ENCODE measurements at places on chromosomes 5 and 9.

DNA sequence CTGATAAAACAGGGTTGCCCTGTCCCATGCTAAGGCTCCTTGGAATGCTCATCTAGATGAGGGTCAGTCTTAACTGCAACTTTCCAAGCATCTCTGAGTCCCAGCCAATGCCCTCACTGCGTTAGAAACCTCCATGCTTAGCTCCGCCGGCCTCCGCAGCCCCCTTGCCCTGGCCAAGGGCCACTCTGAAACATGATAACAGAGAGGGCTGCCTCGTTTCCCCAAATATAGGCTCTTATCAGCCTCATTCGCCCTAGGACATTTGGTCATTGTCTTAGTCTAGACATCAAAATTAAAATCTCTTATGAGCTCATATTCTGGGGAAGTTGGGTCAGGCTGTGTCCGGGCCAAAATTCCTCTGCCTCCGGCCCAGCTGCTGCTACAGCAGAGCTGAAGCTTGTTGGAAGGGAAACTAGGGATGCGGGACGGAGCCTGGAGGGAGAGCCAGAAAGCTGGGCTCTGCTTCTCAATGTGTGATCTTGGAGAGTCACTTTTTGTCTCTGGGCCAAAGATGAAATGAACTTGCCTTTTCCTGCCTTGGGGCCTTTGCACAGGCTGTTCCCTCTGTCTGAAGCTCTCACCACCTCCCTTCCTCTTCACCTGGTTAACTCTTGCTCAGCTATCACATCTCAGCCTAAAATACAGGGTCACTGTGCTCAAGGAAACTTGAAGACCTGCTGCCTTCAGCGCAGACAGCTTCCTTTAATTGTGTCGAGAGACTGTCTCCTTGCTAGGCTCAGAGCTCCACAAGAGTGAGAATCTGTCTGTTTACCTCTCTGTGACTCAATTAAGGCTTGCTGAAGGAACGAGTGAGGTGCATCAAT lies 191.3 kb downstream of the RGS3 start:
- no peak for DNase-seq

DNA sequence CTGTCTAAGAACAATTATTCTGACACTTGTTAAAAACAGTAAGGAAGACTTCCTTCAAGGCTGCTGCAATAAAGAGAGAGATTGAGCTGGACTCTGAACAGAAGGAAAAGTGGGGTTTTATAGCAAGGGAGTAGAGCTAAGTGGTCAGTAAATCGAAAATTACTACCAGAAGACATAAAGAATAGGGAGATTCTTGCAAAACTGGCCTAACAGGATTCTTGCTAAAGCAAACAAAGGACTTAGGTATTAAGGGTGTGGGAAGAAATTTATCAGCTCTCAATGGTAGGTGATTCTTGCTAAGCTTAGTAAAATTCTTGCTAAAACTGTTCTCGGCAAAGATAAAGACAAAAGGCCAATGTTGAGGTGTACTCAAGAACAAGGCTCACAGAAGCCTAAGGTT lies 300.5 kb downstream of the SLCO4C1 start:
- no peak for DNase-seq

- no peak for DNase-seq
Observed at GRCh38 chr5:150505041-150505511, 2.9 kb upstream of the NDST1 start.

DNA sequence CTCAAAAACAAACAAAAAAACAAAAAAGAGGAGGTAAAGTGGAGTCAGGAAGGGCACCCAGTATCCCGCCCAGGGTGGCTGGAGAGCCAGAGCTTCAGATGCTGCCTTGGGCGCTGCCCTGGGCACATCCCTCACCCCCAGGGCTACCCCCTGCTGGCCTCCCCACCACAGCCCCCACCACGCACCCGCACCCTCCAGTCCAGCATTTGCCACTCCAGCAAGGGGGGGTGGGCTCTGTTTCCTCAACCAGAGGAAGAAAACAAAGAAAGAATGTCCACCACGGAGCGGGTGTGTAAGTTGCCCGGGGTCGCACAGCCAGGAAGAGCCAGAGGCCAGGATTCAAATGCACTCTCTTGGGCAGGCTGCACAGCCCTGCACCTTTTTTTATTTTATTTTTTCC lies 86.1 kb downstream of the NTNG2 start:
- no peak for DNase-seq

DNA sequence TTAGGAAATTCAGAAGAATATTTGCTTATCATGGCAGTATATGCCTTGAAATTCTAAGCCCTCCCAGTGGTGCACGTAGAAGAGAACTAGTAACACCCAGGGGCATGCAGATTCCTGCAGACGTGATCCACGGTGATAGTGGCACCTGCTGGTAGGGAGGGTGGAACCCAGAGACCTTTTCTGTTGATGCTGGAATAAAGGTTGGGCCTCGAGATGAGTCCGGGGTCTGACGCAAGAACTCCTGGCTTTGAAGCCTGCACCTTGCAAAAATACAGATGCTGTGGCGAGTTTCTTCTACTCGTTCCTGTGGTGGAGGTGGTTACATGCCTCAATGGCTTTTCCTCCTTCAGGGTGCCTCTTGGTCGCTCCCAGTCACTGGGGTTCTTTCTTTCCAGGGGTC lies 39.5 kb upstream of the PHF2 start:
- no peak for DNase-seq

DNA sequence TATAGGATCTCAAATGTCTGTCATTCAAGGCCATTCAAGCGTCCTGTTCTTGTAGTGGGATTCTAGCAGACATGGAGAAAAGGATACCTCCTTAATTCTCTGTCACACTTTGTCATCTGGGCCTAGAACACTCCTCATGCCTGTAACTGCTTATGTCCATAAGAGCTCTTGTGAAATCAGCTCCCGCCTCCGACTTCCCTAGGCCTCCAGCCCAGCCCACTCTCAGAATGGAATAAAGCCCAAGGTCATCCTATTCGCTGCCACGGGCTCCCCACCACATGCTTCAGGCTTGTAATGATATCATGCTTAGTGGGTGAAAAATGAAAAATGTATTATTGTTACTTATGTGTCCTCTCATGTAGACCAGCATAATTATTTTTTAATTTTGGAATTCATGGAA lies 632.5 kb downstream of the ISL1 start:
- peak; percentile 21 for DNase-seq
